Choroid plexus epithelial cell (primary cell): ENCODE measurements at places on chromosomes 7 and 10.

GRCh38 chr10:127013211-127013656 lies 108.0 kb downstream of the DOCK1 start:
- no peak for DNase-seq

DNA sequence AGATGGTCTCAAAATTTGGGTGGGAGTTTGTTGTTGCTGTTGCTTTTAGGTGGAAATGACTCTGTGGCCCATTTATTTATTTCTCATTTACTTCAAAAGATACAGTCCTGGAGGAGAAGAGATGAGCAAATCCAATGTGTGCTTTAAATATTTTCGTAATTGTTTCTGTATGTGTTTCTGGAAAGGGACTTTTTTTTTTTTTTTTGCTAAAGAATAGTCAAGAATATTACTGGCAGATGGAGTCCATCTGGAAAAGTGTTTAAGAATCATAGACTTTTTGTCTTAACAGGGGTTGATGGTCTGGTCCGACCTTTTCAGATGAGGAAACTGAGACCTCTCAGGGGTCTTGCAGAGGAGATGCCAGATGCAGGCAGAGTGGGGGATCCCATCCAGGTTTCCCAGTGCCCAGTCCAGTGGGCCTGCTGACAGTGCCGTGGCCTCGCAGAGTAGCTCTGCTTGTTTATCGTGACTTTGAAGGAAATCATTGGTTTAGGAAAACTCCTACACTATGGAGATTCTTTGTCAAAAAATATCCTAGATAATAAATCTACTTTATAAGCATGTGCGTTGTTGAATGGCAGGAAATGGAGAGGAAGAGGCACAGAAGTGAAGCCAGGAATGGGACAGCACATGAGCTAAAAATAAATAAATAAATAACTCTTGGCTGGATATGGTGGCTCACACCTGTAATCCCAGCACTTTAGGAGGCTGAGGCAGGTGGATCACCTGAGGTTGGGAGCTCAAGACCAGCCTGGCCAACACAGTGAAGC lies 164.3 kb upstream of the SVIL start:
- no peak for DNase-seq

DNA sequence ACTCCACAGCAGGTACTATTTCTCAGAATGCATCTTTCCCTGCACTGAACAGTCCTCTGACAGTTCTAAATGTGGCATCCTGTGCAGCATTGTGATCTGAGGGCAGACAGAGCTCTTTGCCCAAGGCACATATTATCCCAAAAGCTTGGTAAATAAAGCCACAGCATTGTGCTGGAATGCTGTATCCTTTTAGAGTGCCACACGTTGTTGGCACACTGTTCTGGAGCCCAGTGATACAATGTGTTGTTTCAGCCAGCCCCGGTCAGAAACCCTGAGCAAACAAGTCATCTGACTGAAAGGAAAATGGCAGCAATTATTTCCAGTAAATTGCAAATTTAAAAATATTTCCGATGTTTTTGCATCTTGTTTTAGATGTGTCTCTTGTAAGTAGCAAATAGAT lies 45.4 kb downstream of the NAMPT start:
- no peak for DNase-seq

DNA sequence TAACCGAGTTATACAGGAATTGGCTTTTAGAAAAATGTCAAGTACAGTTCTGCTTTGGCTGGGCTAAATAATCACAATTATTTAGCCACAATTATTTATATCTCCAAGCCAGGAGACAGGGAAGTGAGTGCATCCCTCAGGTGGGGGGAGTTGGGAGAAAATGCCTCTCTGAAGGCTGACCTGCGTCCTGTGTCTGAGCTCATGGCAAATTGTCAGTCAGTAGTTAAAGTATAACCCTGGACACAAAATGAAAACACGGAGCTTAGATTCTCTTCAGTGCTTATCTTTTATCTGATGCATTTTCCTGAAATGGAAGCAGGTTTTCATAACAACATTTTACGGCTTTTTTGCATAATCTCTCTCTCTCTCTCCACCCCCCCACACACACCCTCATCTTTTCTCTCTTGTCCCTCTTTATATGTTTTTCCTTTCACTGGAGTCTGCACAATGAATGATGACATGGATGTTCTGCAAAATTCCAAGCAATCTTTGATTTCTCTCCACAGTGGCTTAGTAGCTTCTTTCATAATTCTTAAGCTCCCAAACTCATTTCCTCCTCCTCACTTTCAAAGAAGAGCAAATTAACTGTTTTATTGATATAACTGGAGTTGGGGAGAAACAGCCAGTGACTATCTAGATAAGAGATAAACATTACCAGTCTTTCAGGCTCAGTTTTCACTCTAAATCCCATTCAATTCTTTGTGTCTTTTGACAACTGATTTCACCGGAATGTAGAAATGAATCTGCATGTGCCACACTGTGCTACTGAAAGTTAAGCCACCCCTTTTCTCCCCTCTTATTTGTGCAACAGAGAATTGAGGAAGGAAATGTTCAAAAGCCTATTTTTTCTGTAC lies 521.4 kb upstream of the GHITM start:
- no peak for DNase-seq

- no peak for DNase-seq
Observed at GRCh38 chr7:2967705-2968104, 76.0 kb downstream of the CARD11 start.

DNA sequence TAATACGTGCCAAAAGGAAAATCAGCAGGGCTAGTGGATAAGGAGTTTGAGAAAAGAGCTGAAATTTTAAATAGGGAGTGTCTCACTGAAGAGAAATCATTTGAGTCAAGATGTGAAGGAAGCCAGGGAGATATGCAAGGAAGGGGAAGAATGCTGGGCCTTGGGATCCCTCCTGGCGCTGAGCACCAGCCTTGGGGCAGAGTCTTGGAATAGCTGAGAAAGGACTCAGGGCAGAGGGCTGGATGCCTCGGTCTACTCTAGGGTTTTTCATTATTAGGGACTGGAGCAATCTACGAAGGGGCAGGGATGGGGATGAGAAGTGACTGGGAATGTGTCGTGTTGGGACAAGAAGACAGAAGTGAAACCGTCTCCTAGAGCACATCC lies 484 bp downstream of the ZWINT start:
- no peak for DNase-seq

DNA sequence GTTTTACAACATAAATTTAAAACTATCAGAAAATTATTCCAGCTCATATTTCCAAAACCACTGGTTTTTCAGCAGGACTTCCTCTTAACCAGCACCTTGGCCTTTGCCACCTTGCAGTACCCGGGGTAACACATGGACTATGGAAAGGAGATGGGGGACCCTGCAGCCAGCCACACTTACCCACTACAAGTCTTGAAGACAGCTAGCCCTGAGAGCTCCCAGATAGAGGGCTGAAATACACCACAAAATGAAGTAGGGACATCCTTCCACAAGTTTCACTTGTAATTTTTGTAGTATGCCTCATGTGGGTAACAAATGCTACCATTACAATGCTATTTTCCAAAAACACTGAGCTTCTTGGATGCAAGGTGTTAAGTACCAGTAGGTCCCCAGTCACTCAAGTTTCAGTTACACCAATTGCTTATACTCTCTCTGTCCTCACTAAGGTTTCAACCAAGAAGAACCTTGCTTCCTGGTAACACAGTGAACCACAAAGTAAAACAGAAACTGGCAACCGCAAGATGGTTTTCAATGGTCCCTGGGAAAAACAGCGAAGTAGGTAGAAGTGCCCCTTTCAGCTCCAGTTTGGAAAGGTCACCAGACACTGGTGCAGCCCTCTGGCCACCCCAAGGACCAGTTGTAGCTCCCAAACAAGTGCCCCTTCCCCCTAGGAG lies 110.9 kb downstream of the SGMS1 start:
- DNase-seq, result no peak

DNA sequence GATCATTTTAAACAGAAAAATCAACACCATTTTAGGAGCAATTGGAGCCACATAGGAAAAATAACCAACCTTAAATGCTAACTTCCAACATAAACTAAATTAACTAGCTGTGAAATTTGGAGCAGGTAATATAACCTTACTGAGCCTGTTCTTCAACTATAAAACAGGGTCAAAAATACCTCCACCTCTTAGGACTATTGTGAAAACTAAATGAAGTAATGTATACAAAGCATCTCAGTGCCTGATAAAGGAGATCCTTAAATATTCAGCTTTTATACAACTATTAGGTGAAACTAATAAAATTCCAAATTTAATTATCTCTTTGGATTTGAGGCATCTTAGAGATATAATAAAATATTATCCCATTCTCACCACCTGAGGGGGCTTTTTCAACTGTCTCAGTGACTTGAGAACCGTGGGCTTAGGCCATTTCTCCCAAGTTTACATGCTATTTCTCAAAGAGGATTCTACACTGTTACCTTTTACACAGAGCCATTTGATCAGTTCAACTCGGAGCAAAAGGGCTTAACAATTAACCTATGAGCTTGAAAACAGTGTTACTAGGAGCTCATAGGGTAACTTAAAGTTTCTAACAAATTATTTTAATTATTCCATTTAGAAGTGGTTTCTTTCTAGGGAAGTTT lies 165.0 kb upstream of the ASAH2 start:
- peak; percentile 54 for DNase-seq

GRCh38 chr10:59655309-59655708 lies 54.3 kb downstream of the SLC16A9 start:
- peak; percentile 7 for DNase-seq

DNA sequence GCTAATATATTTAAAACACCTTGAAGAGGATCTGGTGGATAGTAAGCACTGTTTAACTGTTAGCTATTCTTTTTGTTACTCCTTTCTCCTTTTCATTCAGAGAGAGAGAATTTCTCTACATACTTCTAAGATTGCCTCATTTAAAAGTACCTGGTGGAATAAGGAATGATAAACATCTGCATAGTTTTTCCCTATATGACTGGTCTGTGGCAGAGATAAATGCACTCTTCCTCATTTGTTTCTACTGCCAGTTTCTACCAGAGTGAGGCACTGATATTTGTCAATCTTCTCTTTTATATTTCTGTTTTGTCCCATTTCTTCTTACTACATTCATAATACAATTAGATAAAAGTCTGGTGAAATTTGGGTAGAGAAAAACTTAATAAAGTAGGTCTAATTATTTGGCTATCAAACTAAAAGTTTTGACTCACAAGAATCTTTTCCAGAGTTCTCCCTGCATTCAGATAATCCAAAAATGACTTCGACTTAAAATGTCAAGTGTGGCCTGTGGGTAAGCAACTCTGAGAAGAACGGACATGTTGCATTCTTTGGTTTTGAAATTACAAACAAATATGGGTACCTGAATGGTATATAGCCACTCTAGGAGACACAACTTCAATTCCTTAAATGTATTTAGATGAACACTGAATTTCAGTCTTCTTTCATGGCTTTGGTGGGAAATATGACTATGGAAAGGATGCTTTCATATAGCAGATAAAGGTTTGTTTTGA lies 38.8 kb downstream of the RNLS start:
- DNase-seq, result peak; percentile 40

- no peak for DNase-seq
Observed at GRCh38 chr7:158979023-158979529, 122.7 kb downstream of the DYNC2I1 start.

DNA sequence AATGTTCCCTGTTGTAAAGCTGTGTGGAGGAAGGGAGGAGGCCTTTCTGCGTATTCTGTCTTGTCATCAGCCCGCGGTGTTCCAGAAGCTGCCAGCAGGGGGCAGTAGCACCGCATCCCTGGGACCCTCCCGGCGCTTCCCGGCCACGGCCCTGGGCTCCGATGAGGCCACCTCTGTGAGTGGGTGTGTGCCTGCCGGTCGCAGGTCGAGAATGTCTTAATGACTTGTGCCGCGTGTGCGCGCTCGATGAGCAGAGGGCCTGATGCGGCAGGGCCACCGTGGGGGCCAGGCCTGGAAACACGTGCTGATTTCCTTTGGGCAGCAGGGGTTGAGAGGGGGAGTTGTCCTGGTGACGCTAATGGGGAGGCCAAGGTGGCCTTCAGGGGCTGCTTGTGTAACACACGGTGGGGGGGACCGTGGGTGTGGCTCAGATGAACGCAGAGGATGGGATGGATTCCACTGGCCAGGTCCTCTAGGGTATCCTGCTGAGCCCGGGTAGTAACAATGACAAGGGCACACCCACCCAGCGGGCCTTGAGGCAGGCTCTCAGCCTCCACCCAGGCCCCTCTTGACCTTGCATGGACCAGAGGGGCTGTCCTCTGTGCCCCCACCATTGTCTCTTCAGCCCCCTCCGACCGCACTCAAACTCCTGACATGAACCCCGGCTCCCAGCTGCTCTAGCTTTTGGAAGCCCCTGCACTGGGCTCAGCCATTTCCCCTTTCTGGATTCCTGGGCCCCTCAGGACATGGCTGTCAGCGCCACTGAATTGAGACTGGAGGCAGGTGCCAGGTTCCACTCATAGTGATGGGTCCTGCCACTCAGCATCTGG lies 135.9 kb upstream of the PODXL start:
- peak; percentile 43 for DNase-seq

GRCh38 chr7:17152721-17153120 lies 145.7 kb upstream of the AHR start:
- no peak for DNase-seq

GRCh38 chr10:110426294-110427181 lies 71.2 kb upstream of the DUSP5 start:
- DNase-seq, result peak; percentile 99

GRCh38 chr7:2289111-2289586 lies 25.1 kb downstream of the SNX8 start:
- DNase-seq, result no peak

DNA sequence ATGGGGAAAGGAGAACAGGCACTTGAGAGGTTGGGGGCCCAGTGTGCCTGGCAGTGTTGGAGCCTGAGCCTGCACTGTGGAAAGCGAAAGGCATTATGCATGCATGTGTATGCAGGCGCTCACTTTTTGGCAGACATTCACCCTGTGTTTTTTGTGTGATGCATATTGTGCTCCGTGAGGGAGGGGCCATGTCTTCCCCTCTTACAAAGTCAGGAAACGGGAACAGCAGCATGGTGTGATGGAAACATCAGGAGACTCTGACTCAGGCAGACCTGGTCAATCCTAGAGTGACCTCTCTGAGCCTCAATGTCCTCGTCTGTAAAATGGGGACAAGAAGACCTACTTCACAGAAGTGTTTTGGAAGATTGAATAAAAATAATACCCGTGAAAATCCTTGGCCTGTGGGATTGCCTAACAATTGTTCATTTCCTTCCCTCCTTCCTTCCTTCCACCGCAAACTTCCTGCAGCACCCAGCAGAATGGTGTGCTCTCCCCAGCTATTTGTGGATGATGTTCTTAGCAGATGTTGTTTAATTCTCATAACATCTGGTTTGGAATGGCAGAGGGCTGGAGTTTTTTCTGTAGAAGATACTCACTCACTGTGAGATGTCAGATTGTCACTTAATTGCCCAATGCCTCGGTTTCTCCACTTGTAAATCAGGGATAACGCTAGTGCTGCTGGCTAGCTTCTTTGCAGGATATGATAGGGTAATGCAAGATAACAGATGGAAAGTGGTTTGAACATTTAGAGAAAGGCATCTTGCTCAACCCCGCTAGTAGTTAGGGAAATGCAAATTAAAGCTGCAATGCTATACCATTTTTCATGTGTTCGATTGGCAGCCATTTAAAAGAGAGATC lies 39.8 kb downstream of the CDH23 start:
- no peak for DNase-seq

DNA sequence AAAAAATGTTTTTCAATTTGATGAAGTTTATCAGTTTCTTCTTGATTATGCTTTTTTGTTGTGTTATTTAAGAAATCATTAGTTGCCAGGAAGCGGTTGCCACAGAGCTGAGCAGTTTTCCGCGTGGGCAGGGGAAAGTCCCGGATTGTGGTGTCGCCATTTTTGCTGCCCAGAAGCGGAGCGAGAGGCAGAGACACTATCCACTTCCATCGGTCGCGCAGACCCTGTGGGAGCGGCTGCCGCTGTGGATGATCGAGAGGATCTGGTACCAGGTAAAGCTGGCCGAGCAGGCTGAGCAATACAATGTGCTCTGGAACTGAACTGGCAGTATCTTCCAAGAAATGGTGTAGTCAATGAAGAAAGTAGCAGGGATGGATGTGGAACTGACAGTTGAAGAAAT lies 119.8 kb downstream of the ZNF736 start:
- no peak for DNase-seq
